SK-N-SH (cell line): ENCODE measurements at places on chromosomes 7 and 10. TPM values are rescaled to one million over a fixed set of nuclear protein-coding genes. Genes with fewer than 3 reads are reported as not detected.
A peak's percentile ranks its signal among the peaks of the same experiment; 100 is the strongest.

GRCh38 chr7:44748948-44749731, 493 bp downstream of the ZMIZ2 start:
- peaks cover 3% of the 10 kb centered on the region; the same call in 1 of the 2 replicates for H3K36me3 ChIP-seq
- peak overlapping the region; percentile 87 for H3K4me3 ChIP-seq
- H3K27ac ChIP-seq = peak overlapping the region; percentile 67; the same call in 1 of the 2 replicates

GRCh38 chr7:135180122-135180521, 9.6 kb upstream of the CYREN start:
- no peak overlapping the region for H3K27ac ChIP-seq
- DNase-seq = no peak
- H3K27me3 ChIP-seq = no peaks in the 10 kb centered on the region
- no peaks in the 10 kb centered on the region for H3K4me1 ChIP-seq
- no peak overlapping the region for H3K4me3 ChIP-seq

DNA sequence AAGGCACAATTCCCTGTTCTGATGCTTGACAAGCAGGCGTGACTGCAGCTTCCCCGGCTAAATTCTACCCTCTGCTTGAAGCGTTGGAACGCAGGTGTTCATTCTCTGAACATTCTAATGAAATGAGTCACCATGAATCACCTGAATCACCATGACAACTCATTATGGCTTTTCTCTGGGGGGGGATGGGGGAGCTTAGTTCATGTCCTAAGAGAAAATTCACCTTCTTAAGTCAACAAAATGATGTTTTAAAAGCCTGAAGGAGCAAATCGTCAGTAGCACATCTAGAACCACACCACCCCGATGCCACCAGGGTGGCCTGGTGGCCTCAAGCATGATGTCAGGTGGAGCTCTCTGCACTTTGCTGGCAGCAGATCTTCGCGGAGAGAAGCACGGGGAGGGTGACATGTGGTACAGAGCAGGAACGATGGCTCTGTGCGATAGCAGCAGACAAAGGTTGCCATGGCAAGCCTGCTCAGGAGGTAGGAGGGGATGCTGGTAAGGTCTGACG, 33.7 kb downstream of the DDC start:
- peaks cover 8% of the 10 kb centered on the region; the same call in 1 of the 2 replicates for H3K4me1 ChIP-seq
- H3K36me3 ChIP-seq = peaks cover 7% of the 10 kb centered on the region; the same call in 1 of the 2 replicates
- H3K4me3 ChIP-seq = no peak overlapping the region

DNA sequence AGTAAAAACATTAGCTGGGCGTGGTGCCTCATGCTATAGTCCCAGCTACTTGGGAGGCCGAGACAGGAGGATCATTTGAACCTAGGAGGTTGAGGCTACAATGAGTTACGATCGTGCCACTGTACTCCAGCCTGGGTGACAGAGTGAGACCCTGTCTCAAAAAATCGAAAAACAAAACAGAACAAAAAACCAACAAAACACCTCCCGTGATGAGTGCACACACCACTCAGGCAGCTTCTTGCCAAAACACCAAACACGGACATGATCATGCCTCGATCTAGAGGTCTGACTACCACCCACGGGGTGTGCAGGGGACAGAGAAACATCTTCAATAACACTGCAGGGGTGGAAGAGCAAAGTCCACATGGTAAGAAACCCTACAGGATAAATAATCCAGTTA, 44.4 kb downstream of the AMZ1 start:
- H3K27me3 ChIP-seq = no peaks in the 10 kb centered on the region
- H3K4me1 ChIP-seq = peaks cover 14% of the 10 kb centered on the region; the same call in 1 of the 2 replicates
- no peaks in the 10 kb centered on the region for H3K36me3 ChIP-seq
- H3K27ac ChIP-seq = no peak overlapping the region

Gene MOGAT3
- polyA plus RNA-seq = not detected in 2 replicates
